ENCODE measurements at places on chromosomes 16 and 17.

DNA sequence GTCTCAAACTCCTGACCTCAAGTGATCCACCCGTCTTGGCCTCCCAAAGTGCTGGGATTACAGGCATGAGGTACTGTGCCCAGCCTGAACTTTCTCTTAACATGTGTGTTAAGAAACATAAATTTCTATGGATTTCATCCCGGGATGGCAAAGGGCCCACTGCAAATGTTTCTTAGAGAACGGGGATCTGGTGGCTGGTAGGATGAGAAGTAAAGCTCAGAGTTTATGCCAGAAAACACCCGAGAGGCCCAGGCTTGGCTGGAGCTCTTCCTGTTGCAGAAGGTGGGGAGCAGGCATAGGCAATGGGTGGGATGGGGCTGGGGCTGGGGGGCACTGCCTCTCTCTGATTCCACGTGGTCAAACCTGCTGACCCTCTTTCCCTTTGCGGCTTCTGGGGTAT, 5.6 kb upstream of the CARHSP1 start:
- no peak for DNase-seq

GRCh38 chr16:1105888-1106620, 10.0 kb upstream of the C1QTNF8 start:
- DNase-seq, result no peak

DNA sequence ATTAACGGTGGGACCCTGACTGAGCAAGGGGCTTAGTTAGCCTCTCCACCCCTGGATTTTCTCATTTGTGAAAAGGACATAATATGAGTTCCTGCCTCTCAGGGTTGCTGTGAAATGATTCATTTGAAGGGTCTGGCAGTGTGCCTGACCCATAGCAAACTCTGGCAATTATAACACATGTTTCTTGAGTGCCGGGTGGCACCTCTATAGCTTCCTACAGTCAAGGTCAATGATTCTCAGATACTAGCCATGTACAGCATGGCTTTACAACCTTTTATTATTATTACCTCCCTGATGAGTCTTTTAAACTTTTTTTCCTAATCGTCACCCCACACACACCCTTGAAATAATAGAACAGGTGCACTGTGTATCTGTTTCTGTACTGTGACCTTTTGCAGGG, 42.1 kb downstream of the TMEM114 start:
- no peak for DNase-seq

DNA sequence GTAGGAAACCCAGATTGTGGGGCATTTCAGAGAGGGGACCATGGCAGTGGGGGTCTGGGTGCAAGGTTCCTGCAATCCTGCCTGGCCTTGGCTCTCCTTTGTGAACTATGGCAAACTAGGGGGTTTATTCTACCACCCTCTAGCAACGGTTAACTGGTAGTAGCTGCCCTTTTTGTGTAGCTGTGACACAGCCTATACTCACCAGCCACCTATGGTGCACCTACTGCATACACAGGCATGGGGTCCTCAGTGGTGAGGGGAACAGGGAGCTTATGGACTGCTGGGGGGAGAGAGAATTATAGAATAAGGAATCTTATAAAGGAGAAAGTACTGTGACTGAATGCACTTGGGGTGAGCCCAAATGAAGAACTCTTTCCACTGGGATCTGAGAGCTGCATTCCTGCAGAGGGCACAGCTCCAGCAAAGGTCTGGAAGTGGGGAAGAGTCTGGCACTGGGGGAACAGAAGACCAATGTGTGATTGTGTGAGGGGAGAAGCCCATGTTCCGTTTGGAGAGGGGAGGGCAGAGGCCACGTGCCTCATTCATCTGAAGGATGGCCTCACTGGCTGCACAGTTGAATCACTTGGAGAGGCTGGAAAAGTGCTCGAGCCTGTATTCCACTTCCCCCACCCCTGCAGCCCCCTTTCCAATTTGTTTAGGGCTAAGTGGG, 2.1 kb downstream of the MT1X start:
- DNase-seq, result no peak

- no peak for DNase-seq
Measured at GRCh38 chr17:6393351-6393952, 41.5 kb downstream of the AIPL1 start.

DNA sequence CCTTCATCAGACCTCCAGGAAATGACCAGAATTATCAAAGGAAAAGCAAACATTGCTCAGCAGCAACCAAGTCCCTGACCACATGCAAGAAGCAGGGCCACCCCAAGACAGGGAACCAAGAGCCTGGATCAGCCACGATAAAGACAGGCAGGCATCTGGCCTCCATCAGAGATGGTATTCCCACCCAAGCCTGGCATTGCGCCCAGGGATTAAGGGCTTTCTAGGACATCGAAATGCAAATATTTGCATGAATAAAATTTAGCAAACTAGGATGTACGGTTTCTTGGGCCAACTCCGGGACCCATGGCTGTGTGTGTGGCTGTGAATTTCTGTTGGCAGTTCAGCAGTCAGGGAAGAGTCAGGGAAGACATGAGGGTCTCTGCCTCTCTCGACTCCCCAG, 241.4 kb upstream of the DYNLRB2 start:
- DNase-seq, result no peak

GRCh38 chr16:71338193-71338592, 20.3 kb upstream of the CALB2 start:
- DNase-seq, result no peak

GRCh38 chr17:81348097-81349055, 46.9 kb upstream of the BAHCC1 start:
- DNase-seq, result no peak

DNA sequence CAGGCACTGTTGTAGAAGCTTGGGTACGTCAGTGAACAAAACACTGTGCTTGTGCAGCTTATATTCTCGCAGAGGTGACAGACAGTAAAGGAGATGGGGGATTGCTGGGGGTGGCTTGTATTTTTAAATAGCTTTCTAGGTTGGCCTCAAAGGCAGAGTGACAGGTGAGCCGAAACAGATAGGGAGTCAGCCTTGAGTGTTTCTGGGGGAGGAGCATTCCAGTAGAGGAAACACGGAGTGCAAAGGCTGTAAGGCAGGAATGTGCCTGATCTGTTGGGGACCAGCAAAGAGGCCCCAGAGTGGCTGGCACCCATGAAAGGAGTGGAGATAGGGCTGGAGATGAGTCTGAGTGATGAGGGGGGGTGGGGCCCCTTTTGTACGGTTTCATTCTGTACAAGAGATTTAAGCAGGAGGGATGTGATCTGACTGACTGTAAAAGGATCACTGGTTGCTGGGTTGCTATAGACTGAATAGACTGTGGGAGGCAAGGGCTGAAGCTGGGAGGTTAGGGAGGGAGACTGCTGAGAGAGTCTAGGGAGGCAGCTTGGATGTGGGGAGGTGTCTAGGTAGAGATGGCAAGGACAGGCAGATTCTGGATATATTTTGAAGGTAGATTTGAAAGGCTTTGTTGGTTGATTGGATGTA, 15.2 kb downstream of the NUP93 start:
- no peak for DNase-seq

GRCh38 chr17:77441940-77442339, 301.2 kb downstream of the SEC14L1 start:
- no peak for DNase-seq

GRCh38 chr16:77856438-77857160, 68.2 kb downstream of the VAT1L start:
- no peak for DNase-seq

GRCh38 chr17:17883801-17884200, 47.0 kb upstream of the SREBF1 start:
- DNase-seq, result no peak

DNA sequence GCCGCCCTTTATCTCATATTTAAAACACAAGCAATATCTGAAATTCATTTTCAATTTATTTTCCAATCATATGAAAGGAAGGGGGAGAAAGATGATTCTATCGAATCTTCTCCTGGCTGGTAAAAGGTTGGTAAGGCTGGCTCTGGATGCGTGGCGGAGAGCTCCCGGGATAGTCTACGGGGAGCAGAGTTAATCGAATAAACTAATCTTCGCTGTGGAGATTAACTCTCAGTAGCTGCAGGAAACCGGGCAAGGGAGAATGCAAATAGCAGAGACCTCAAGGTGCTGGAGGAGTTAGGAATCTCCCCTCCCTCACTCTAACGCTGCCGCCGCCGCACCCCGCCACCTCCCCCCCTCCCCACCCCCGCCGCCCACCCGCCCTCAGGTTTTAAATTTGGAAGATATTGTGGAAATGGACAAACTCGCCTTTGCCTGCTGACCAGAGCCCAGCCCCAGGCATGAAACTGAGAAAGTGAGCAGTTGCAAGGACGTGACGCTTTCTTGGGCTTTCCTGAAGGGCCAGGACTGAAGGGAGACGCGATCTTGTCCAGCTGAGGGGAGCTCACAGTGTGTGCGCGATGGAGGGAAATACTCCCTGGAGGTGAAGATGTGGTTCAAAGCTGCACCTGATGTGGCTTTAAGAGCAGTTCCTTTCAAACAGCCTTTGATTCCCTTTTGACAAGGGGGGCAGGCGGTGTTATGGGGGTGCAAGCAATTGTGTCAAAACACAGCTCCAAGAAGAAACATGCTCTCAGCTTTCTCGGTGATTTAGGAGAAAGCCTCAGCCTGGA, 308.2 kb upstream of the IRX3 start:
- no peak for DNase-seq

DNA sequence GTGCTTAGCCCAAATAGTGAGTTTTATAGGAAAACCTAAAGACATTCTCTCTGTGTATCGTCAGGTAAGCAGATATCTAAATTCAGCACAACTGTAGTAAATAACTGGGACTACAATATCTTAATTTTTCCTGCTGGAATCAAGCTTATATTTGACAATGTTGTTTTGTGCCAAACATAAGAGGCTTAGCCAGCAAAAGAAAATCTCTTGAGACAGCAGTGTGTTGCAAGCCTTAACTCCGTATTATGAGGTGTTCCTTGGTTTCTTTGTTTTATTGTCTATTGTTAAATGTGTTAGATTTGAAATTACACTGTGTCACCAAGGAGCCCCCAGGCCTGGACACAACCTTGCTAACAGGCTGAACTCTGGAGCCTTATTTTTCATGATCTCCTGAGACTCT, 1570.6 kb upstream of the GOT2 start:
- no peak for DNase-seq

- no peak for DNase-seq
Measured at GRCh38 chr17:4309897-4310296, 46.1 kb upstream of the ANKFY1 start.

GRCh38 chr16:4461250-4462085, 13.0 kb downstream of the NMRAL1 start:
- DNase-seq, result no peak

GRCh38 chr17:17351356-17351891, 48.3 kb downstream of the NT5M start:
- DNase-seq, result no peak

- DNase-seq, result peak; percentile 6
Measured at GRCh38 chr17:49031965-49032928, 35.1 kb downstream of the IGF2BP1 start.

- DNase-seq, result no peak
Measured at GRCh38 chr16:83651871-83652270, 155.9 kb upstream of the HSBP1 start.

- no peak for DNase-seq
Measured at GRCh38 chr16:13136901-13137300, 235.5 kb downstream of the SHISA9 start.

GRCh38 chr16:51707666-51708065, 556.6 kb upstream of the SALL1 start:
- DNase-seq, result no peak

DNA sequence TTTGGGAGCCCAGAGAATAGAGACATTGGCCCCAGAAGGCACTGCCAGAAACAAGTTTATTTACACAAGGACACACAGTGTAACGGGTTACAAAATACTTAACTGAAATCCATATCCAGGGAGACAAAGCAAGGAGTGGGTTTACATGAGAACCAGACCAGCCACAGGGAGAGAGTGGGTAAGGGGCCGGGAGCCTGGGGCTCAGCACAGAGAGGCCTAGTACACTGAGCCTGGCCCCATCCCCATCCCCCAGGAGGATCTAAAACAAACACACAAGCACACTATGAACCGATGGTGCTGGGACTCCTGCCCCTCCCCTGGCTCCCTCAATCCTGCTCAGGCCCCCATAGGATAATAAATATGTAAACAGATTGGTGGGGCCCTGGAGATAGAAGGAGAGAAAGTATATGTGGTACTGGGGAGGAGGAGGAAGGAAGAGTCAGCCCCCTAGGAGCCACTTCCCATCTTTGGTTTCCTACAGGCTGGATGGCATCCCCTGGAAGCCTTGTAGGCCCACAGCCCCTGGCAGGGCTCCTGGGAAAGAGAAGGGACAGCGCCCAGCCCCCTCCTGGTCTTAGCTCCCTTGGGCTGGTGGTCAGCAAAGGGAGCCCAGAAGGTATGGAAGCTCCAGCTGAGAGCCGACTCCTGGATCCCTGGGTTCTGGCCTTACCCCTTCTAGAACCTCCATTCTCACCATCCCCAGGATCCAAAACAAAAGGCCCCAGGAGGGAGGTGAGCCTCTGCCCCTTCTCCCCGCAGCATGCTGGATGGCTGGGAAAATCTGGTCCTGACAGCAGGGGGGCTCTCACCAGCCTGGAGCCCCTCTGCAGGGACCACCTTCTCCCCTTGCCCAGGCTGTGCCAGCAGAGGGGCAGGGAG, 6.4 kb downstream of the G6PC3 start:
- DNase-seq, result no peak

GRCh38 chr17:55444471-55445441, 23.1 kb upstream of the MMD start:
- no peak for DNase-seq

Data from activated CD8-positive, alpha-beta memory T cell treated with anti-CD3 and anti-CD28 coated beads for 1 hour (primary cell).